ENCODE measurements at places on chromosomes 7 and 10.

- H3K4me3 ChIP-seq, result peak within 1 kb of the TSS; percentile 55
- peak within 1 kb of the TSS; percentile 78 for H3K27ac ChIP-seq
- H3K27me3 ChIP-seq, result peaks cover 14% of the 10 kb centered on the region
- H3K4me1 ChIP-seq, result peaks cover 12% of the 10 kb centered on the region
- H3K36me3 ChIP-seq, result no peaks in the 10 kb centered on the region
Observed at GRCh38 chr10:68560186-68560942, at the start of gene TET1. Gene TET1 (plus strand): TSS chr10:68560337. CDS start chr10:68572339, 12,002 bp downstream.

DNA sequence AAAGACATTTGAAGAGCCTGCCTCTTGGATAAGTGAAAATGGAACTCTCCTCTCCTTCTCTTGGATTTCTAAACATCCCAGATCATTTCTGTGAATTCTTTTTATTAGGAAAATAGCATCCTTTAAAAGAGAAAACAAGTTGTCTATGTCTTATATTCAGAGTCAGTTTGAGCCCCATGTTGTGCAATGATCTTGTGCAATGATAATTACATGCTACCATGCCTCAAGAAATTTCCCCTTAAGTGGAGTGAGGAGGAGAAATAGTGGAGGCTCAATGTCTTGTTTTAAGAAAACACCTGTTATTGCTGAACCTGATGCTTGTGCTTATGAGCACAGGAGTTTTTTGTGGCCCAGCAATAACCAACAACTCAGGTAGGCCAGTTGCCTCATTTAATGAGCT, 103.6 kb downstream of the NPSR1 start:
- no peaks in the 10 kb centered on the region for H3K36me3 ChIP-seq
- no peak overlapping the region for H3K4me3 ChIP-seq
- H3K4me1 ChIP-seq, result no peaks in the 10 kb centered on the region
- no peaks in the 10 kb centered on the region for H3K27me3 ChIP-seq

GRCh38 chr10:132707776-132708171, 78.2 kb downstream of the NKX6-2 start:
- no peaks in the 10 kb centered on the region for H3K27me3 ChIP-seq
- no peak overlapping the region for H3K4me3 ChIP-seq
- peak; percentile 32 for DNase-seq

DNA sequence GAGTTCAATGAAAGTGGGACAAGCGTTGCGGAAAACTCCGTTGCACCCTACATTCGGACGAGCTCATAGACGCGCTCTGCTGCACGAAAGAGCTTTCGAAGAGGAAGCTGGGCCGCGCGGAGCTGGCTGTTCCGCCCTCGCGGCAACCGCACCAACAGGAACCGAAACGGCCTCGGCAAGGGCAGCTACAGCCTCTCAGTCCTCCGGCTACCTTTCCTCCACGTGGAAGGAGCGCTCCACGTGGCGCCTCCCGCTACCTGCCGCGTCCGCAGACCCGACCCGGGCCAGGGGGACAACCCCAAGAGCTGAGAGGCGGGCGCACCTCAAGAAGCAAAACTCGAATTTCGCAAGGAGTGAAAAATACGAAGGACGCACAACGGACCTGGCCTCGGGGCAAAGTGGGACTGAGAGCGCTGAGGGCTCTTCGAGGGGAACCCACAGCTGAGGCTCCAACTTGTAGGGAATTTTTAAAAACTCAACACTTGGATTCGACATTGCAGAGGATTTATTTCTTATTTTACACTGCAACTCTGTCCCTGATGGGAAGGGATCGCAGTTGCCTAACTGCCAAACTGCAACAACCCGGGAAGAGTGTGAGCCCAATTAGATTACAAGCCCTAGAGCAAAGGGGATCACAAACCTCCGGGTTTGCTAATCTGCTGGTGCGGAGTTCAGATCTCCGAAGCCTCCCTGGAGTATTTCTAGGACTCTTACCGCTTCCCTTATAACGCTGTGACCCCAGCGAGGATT, 1.4 kb downstream of the HPSE2 start:
- peak overlapping the region; percentile 39 for H3K4me3 ChIP-seq
- no peaks in the 10 kb centered on the region for H3K36me3 ChIP-seq
- peaks cover 38% of the 10 kb centered on the region for H3K27me3 ChIP-seq
- no peak for DNase-seq
- H3K27ac ChIP-seq, result no peak overlapping the region

DNA sequence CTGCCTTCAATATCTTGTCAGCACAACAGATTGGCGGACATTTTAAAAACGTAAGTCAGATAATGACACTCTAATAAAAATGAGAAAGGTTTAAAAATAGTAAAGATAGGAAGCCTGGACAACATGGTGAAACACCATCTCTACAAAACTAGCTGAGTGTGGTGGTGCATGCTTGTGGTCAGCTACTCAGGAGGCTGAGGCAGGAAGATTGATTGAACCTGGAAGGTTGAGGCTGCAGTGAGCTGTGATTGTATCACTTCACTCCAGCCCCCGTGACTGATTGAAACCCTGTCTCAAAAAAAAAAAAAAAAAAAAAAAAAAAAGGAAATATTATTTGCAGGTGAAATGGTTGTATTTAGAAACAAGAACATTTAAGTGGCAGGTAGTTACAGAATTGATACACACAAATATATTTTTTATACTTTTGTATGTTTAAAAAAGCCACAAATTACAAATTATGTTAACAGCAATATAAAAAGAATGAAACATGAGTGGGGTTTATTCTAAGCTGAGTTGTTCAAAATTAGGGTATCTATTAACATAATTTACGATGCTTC, 141.9 kb downstream of the ADK start:
- H3K27ac ChIP-seq, result no peak overlapping the region
- no peaks in the 10 kb centered on the region for H3K36me3 ChIP-seq
- no peak overlapping the region for H3K4me3 ChIP-seq
- DNase-seq, result no peak
- no peaks in the 10 kb centered on the region for H3K27me3 ChIP-seq

GRCh38 chr7:96055717-96056116, 266.2 kb downstream of the SLC25A13 start:
- no peak overlapping the region for H3K27ac ChIP-seq
- H3K27me3 ChIP-seq, result no peaks in the 10 kb centered on the region
- H3K4me3 ChIP-seq, result no peak overlapping the region
- no peak for DNase-seq

DNA sequence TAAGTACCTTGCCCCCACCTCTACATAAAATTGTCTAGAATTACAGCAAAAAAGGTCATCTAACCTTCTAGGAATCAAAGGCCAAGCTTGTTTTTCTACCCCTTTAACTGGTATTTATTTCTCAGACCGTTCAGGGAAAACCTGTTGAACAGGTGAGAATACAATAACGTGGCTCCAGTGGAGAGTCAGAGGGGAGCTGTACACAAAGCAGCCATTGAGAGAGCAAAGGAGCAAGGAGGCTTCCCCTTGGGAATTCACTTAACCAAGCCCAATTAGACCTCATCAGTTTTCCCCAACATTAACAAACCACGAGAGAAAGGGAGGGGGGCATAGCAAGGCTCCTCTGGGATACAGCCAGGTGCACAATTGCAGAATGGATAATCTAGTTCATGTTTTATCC, 101.9 kb downstream of the ELMO1 start:
- H3K36me3 ChIP-seq, result no peaks in the 10 kb centered on the region
- H3K27ac ChIP-seq, result no peak overlapping the region
- DNase-seq, result no peak
- peaks cover 50% of the 10 kb centered on the region for H3K4me1 ChIP-seq
- H3K4me3 ChIP-seq, result no peak overlapping the region

DNA sequence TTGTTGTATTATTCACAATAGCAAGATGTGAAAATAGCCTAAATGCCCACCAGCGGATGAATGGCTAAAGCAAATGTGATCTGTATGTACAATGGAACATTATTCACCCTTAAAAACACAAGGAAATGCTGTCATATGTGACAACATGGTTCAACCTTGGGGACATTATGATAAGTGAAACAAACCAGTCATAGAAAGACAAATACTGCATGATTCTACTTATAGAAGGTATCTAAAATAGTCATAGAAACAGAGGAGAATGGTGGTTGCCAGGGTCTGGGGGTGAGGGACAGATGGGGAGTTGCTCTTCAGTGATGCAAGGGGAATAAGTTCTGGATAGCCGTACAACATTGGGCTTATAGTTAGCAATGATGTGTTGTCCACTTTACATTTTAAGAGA, 58.4 kb downstream of the NRF1 start:
- no peak for DNase-seq
- H3K4me3 ChIP-seq, result no peak overlapping the region
- H3K27ac ChIP-seq, result no peak overlapping the region
- no peaks in the 10 kb centered on the region for H3K4me1 ChIP-seq

- peak; percentile 62 for DNase-seq
- H3K27me3 ChIP-seq, result no peaks in the 10 kb centered on the region
- no peaks in the 10 kb centered on the region for H3K36me3 ChIP-seq
- H3K4me3 ChIP-seq, result no peak overlapping the region
- peaks cover 10% of the 10 kb centered on the region for H3K4me1 ChIP-seq
Observed at GRCh38 chr10:13930120-13930519, 343.4 kb downstream of the PRPF18 start.

- H3K36me3 ChIP-seq, result peaks cover 7% of the 10 kb centered on the region
- no peaks in the 10 kb centered on the region for H3K4me1 ChIP-seq
- no peak overlapping the region for H3K4me3 ChIP-seq
- H3K27ac ChIP-seq, result no peak overlapping the region
- no peaks in the 10 kb centered on the region for H3K27me3 ChIP-seq
Observed at GRCh38 chr7:129013048-129013724, 41.7 kb downstream of the TNPO3 start.

DNA sequence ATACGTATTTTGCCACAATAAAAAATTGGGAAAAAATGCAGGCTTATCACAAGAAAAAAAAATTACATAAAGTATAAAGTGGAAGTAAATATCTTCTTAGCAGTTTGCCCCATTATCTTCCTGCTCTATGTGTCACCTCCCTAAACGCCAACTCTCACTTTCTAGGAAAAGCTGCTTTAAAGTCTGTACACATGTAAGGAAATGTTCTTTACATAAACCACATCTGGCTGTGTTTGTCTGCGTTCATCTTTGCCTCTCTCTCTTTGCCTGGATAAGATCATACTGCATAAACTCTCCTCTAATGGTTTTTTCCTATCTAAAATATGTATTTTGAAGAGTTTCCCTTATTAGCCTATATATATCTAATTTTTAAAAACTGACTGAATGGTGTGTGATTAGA, 23.0 kb upstream of the UMAD1 start:
- H3K4me3 ChIP-seq, result no peak overlapping the region
- no peaks in the 10 kb centered on the region for H3K27me3 ChIP-seq
- no peaks in the 10 kb centered on the region for H3K4me1 ChIP-seq
- no peaks in the 10 kb centered on the region for H3K36me3 ChIP-seq

DNA sequence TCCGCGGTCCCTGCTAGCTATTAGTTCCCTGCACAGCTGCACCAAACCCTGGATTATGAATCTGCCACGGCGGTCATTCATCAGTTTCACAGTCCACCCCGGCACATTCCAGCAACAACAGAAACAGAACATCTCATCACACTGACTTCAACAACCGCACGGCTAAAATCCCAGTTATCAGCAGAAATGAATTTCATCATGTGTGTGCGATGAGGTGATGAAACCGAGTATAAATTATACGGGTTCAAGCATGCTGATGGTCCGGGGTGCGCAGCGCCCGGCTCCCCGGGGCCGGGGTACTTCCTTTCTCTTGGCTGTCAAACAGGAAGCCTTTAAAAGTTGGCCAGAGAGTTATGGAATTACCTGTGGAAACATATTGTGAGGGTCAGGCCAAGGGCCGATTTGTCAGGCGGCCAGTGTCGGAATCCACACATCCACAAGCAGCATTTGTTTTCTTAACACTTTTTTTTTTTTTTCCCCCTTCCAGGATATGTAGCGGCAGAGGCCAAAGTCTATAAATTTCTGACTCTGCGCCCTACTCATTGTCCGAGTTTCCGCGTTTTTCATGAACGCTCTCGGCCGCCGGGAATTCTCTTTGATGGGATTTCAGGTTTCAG, 420.9 kb upstream of the MGMT start:
- no peaks in the 10 kb centered on the region for H3K36me3 ChIP-seq
- no peak overlapping the region for H3K4me3 ChIP-seq
- H3K4me1 ChIP-seq, result peaks cover 13% of the 10 kb centered on the region
- DNase-seq, result no peak
- H3K27ac ChIP-seq, result no peak overlapping the region

DNA sequence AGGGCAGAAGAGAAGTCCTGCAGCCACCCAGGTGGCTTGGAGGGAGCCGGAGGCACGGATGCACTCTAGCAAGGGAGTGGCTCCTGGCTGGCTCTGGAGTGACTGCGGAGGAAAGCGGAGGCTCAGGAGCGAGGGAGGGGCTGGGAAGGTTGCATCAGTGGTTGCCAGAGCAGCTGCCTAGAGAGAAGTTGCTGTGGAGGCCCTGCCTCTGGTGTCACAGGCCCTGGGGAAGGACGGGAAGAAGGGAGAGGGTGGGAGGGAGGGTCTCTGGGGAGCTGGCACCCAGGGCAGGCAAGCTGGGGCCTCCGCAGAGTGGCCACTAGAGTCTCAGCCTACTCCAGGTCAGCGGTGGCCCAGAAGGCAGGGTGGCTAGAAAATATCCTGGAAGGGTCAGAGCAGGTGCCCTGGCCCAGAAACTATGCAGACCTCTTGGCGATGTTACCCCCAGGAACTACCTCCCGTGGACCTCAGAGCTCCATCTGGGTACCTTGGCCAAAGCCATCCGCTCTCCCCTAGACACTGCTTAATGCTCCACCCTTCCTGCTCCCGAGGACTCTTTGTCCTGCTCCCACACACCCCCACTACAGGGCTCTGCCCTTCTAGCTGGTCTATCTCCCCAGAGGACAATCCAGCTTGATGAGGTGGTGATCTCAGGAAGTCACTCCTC, 164.3 kb downstream of the NRF1 start:
- peaks cover 19% of the 10 kb centered on the region for H3K27me3 ChIP-seq
- DNase-seq, result no peak
- peaks cover 11% of the 10 kb centered on the region for H3K4me1 ChIP-seq
- no peak overlapping the region for H3K4me3 ChIP-seq

DNA sequence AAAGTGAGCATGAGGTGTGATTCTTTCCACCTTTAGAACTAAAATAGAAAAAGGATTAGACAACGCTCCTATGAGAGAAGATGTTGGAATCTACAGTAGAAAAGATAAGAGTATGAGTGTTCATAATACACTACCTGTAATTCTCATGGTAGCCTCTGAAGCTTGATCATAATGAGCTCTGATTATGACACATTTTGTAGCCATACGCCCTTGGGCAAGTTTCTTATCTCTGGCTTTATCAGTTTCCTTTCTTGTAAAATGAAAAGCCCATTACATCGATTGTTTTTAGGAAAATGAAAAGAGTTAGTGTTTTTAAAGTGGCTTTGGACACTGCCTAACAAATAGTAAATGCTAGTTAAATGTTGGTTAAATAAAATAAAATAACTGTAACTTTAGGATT, 22.4 kb upstream of the PRSS58 start:
- no peaks in the 10 kb centered on the region for H3K36me3 ChIP-seq
- H3K4me1 ChIP-seq, result no peaks in the 10 kb centered on the region
- no peak overlapping the region for H3K4me3 ChIP-seq
- DNase-seq, result no peak
- no peaks in the 10 kb centered on the region for H3K27me3 ChIP-seq
